Prostate gland (tissue), 2 donors: ENCODE measurements at places on chromosomes 5 and 9. TPM values are rescaled to one million over a fixed set of nuclear protein-coding genes. Genes with fewer than 3 reads are reported as not detected.

DNA sequence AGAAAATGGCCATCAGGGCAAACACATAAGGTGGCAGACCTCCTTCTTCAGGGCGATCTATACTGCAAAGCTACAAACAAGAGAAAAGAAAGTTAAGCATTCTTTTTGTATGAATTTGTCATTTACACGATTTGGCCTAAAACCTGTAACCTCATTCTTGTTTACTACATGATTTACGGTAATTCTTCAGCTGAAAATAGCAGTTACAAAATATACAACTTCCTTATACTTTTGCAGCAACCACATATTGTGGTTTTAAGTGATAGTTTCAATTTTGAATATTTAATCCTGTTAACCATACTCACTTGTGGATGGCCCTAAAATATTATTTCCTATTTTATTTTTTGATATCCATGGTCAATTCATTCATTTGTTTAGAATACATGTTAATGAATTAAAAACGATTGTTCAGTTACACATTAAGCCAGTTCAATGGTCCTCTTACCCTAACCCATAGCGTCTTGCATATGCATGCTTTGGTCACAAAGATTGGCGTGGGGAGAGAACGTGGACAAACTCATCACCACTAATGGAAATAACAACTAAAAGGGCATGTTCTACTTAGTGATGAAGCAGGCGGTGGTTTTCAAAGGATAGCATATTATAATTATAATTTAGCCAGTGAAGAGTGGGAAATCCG is 16.6 kb downstream of the TUT7 start:
- peaks cover 9% of the 10 kb centered on the region for H3K36me3 ChIP-seq
- no peaks in the 10 kb centered on the region for H3K27me3 ChIP-seq
- H3K4me1 ChIP-seq = no peaks in the 10 kb centered on the region
- DNase-seq = no peak

- H3K36me3 ChIP-seq = peaks cover 8% of the 10 kb centered on the region
- peak overlapping the region; percentile 70 for H3K27ac ChIP-seq
- H3K27me3 ChIP-seq = no peaks in the 10 kb centered on the region
- DNase-seq = no peak
- H3K4me3 ChIP-seq = no peak overlapping the region
Observed at GRCh38 chr9:98081477-98082219, 25.1 kb downstream of the NANS start.

- H3K4me1 ChIP-seq = peaks cover 12% of the 10 kb centered on the region
- H3K4me3 ChIP-seq = peak overlapping the region; percentile 97
- H3K27ac ChIP-seq = peak overlapping the region; percentile 81
- H3K27me3 ChIP-seq = no peaks in the 10 kb centered on the region
- DNase-seq = no peak
Observed at GRCh38 chr9:137255448-137256114, 454 bp downstream of the NELFB start.

DNA sequence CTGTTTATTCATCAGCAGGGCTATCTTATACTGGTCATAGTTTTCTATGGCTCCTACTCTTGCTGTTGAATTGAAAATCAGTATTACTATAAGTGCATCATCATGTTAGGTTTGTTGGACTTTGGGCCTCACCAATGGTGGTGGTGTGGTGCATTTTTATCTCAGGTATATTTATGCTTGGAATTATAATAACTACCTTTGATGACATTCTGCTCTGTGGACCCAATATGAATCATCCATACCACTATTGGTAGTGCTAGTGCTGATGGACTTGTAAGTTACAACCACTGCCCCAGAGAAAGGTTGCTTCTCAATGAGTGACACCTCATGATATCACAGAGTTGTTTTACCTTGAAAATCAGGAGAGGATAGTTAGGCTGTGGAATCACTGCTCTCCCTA is 28.0 kb downstream of the IL9 start:
- no peak overlapping the region for H3K27ac ChIP-seq
- no peaks in the 10 kb centered on the region for H3K27me3 ChIP-seq
- H3K4me3 ChIP-seq = no peak overlapping the region
- no peak for DNase-seq

ENTREP1 gene
- total RNA-seq = 10.2 TPM

RASA1 gene
- 22.2 TPM for total RNA-seq

GPR21 gene
- total RNA-seq = not detected

DNA sequence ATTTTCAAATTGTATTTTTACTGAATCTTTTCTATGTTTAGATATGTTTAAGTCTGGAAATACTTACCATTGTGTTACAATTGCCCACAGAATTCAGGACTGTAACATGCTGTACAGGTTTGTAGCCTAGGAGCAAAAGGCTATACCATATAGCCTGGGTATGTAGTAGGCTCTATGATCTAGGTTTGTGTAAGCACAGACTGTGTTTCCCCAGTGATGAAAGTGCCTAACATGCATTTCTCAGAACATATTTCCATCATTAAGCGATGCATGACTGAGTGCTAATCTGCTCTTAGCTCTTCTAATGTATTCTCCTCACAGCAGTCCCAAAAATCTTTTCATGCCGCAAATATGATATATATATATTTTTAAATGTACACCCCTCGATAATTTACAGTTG is 166.7 kb upstream of the PPP2R2B start:
- DNase-seq = no peak
- no peak overlapping the region for H3K27ac ChIP-seq
- H3K4me1 ChIP-seq = no peaks in the 10 kb centered on the region
- no peaks in the 10 kb centered on the region for H3K36me3 ChIP-seq
- H3K4me3 ChIP-seq = no peak overlapping the region

DNA sequence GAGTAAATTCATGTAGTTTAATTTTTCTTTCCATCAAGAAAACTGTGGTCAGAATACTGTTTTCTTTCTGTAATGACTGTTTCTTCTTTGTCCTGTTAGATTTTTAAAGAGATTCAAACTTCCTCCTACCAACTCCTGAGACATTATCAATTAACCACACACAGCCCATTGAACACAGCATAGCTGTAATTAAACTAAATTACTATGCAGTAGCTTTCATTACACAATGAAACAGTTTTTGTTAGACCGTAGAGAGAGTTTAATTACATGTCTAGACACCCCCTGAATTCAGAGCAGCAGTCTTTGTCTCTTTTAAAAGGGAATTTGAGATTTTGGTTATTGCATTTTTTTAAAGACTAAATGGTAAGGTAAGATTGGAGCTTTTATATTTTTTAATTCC is 77.5 kb downstream of the STARD4 start:
- H3K27me3 ChIP-seq = no peaks in the 10 kb centered on the region
- no peaks in the 10 kb centered on the region for H3K36me3 ChIP-seq
- no peak overlapping the region for H3K4me3 ChIP-seq
- H3K4me1 ChIP-seq = no peaks in the 10 kb centered on the region

BHMT gene
- 0.51 TPM for total RNA-seq

ACTBL2 gene
- not detected for total RNA-seq

MARCHF11 gene
- total RNA-seq = 8.9 TPM

DNA sequence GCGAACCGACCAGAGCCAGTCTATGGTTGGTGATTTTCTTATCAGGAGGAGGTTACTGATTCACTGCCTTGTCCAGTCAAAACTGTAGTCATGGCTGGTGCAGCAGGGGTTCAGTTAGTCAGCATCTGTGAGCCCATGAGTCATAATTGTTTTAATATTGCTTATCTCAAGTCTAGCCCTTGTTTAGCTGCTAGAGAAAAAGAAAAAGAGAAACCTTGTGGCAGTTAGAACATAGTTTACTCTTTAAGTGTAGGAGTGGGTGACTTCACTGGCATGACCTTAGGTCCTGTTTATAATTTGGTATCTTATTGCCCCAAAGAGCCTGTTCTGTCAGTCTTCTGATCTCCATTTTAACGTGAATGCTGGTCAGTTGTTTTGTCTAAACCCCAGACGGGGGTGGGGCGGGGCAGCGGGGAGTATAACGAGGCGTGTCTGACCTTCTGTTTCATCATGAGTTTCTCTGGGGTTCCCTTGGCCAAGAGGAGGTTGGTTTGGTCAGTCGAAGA is 76.9 kb upstream of the NFIL3 start:
- H3K4me3 ChIP-seq = no peak overlapping the region
- no peak overlapping the region for H3K27ac ChIP-seq
- no peaks in the 10 kb centered on the region for H3K36me3 ChIP-seq
- DNase-seq = no peak
- no peaks in the 10 kb centered on the region for H3K4me1 ChIP-seq
- H3K27me3 ChIP-seq = no peaks in the 10 kb centered on the region

GRCh38 chr5:173910215-173910614 is 22.1 kb downstream of the CPEB4 start:
- no peaks in the 10 kb centered on the region for H3K4me1 ChIP-seq
- H3K27ac ChIP-seq = no peak overlapping the region
- H3K36me3 ChIP-seq = no peaks in the 10 kb centered on the region

SUSD3 gene
- total RNA-seq = 2.2 TPM

DNA sequence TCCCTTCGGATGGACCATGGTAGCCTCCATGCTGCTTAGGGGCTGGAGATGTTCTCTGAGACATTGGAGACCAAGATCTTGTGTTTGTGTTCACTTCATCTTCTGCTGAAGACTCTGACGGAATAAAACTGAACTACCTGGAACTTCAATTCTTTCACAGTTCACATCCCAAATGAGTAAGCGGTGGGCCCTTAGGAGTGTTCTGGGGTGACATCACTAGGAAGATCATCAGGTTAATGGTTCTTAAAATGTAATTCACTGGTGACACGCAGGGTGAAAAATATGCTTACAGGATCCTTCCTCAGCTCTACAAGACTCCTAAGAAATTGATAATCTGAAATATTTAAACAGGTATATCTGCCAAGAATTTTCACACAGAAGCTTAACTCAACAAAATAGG is 561.5 kb downstream of the SEMA5A start:
- H3K27me3 ChIP-seq = no peaks in the 10 kb centered on the region
- H3K27ac ChIP-seq = no peak overlapping the region

OBP2B gene
- total RNA-seq = 1.6 TPM

- no peak for DNase-seq
- H3K4me3 ChIP-seq = no peak overlapping the region
- no peaks in the 10 kb centered on the region for H3K36me3 ChIP-seq
- no peaks in the 10 kb centered on the region for H3K4me1 ChIP-seq
- no peaks in the 10 kb centered on the region for H3K27me3 ChIP-seq
Observed at GRCh38 chr5:178536541-178537466, 53.4 kb downstream of the COL23A1 start.

DNA sequence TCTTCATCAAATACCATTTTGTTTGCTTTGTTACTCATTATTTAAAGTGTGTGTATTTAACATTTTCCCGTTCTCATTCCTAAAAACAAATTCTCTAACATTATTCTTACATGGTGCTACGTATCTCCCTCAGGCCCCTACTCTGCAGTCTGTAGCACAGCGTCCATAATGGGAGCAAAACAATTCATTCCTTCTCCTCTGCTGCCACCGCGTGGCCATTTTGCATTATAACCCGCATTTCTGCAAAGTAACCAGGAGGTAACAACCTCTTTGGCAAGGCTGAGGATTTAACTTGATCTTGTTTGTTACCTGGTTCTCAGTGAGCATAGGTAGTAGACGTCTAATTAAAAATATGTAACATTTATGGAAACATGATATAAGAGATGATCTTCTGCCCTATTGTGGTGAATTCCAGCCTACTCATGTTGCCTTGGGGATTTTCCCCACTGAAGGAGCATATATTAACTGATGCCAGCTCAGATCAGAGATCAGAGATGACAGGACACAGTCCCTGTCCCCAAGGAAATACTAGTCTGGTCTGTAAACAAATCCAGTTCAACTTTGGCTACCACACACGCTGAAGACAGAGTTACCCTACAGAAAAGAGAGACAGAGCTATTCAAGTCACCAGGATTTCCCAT is 10.5 kb downstream of the OR1K1 start:
- DNase-seq = peak; percentile 72
- no peak overlapping the region for H3K27ac ChIP-seq
- no peaks in the 10 kb centered on the region for H3K4me1 ChIP-seq
- no peaks in the 10 kb centered on the region for H3K36me3 ChIP-seq
- H3K27me3 ChIP-seq = no peaks in the 10 kb centered on the region

DNA sequence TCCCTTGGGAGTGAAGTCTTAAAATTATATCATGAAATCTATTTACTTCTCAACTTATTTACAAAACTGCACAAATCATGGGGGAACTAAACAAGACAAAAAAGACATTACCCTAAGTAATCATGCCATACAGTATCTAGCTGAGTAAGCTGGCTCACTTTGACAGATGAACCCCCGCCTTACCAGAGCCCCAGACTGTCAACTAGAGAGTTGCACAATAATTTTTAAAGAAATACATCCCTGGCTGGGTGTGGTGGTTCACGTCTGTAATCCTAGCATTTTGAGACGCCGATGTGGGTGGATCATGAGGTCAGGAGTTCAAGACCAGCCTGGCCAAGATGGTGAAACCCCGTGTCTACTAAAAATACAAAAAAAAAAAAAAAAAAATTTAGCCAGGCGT is 62.3 kb downstream of the LPAR1 start:
- H3K27me3 ChIP-seq = no peaks in the 10 kb centered on the region
- H3K27ac ChIP-seq = no peak overlapping the region
- no peak for DNase-seq
- no peak overlapping the region for H3K4me3 ChIP-seq

DNA sequence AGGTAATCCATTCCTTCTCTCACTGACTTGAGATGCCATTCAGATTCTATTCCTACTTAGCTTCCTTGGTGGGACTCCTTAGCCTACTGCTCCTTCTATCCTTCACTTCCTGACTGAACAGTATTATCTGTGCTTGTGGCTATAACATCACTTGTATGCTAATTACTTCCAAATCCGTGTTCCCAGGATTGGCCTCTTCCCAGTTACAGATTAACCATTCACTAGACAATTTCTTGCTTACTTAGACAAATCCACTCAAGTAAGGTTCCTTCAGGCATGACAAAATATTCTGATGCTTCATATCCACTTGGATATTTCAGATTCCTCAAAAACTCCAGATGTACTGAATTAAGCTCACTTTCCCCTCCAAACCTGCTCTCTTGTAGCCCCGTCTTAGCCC is 18.3 kb downstream of the LIFR start:
- no peaks in the 10 kb centered on the region for H3K27me3 ChIP-seq
- no peaks in the 10 kb centered on the region for H3K36me3 ChIP-seq
- DNase-seq = no peak
- H3K4me1 ChIP-seq = no peaks in the 10 kb centered on the region
- no peak overlapping the region for H3K4me3 ChIP-seq

FBP2 gene
- total RNA-seq = not detected

DNA sequence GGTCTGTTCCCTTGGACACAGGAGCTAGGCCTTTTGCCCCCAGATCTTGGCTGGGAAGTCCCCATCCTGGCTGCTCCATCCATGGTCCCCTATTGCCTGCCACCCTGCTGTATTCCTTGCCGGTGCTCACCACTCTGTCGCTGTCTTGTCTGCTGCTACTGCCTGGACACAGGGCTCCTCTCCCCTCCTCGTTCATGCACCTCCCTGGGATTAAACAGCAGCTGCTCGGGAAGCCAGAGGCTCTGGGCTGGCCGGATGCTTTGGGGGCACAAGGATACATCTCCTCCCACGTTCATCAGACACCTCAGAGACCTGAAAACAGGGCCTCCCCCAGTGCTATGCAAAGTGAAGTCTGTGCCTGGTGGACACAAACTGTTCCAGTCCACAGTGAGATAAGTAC is 110.4 kb downstream of the ZNF354C start:
- no peaks in the 10 kb centered on the region for H3K36me3 ChIP-seq
- no peak overlapping the region for H3K27ac ChIP-seq
- no peak for DNase-seq
- H3K4me1 ChIP-seq = no peaks in the 10 kb centered on the region

DNAJB5 gene
- total RNA-seq = 16.5 TPM
